Hindlimb muscle (tissue), 1 donor: ENCODE measurements at places on chromosomes 1 and 21.

DNA sequence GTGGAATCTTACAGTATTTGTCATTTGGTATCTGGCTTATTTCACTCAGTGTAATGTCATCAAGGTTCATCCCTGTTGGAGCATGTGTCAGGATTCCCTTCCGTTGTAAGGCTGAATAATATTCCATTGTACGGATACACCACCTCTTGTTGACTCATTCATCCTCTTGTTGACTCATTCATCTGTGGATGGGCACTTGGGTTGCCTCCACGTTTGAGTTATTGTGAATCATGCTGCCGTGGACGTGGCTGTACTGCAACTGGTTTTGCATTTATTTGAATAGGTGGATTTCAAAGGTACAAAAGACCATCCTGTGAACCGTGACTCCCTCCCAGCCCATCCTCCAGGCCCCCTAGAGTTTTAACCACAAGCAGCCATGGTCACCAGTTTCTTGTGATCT, 11.9 kb upstream of the TCP10L start:
- DNase-seq = no peak

GRCh38 chr1:176932114-176933104, 232.1 kb downstream of the ASTN1 start:
- DNase-seq = no peak

DNA sequence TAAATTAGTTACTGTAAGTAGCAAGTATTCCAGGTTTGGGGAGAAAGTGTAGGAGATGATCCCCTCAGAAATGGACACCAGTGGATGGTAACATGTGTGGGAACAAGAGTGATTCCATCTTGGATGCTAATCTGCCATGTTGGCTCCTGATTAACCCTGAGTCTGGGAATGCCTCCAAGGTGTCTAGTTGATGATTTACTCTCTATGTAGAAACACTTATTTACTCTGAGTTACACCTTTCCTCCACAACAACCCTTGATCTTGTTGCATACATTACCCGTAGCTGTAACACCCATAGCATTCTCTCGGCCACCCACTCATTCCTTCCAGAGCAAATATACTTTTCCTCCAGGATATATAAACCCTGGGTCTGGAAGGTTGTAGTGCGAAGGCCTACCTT, 315.9 kb upstream of the GREM2 start:
- DNase-seq = no peak

- no peak for DNase-seq
These were observed 617.0 kb upstream of the PRMT6 start for GRCh38 chr1:106439475-106439874.

GRCh38 chr1:207017615-207018559, 14.7 kb downstream of the C1orf116 start:
- DNase-seq = no peak

DNA sequence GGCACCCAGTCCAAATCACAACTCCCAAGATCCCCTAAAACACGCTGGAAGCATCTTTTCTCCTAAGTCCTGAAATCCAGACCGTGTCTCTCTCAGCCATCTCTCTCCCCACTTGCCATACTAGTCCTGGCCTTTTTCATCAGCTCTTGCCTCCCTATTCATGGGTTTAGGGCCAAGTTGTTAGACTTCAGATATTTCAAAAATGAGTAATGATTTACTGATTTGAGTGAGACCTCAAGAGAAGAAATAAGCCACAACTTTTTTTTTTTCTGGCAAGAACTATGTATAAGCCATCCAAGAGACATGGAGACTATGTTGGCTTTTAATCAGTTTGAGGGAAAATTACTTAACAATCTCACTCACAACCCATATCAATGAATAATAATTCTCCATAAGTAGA, 62.5 kb downstream of the TBX15 start:
- no peak for DNase-seq

- no peak for DNase-seq
These were observed 14.4 kb downstream of the COLGALT2 start for GRCh38 chr1:184023171-184023570.
